Sigmoid colon (tissue), 7 donors: ENCODE measurements at places on chromosomes 5 and 9. TPM values are rescaled to one million over a fixed set of nuclear protein-coding genes. Genes with fewer than 3 reads are reported as not detected.

DNA sequence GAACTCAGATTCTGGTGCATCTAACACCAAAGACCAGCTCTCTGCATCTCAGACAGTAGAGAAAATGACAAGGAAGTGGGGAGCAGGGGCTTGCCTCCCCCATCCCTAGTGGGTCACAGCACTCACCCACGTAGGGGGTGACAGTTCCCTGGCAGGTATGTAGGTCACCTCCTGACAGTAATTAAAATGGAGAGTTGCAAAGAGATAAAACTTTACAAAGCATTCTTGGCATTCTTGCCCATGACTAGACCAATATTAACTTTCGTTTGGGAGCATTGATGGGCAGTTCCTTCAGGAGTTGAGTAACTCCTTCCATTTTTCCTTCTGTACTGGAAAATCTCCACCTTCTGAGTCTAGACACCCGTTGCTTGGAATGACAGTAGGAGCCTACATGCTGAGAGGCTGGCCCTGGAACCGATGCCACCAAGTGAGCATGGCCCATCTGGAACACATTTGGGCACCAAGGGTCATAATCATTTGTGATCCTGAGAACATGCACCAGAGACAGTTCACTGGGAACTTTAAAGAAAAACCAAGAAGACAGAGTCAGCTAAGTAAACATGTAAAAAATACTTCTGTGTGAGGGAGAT, 81.5 kb upstream of the MSX2 start:
- peak; percentile 4 for DNase-seq

GRCh38 chr9:79120941-79121340, 450.8 kb upstream of the TLE4 start:
- no peak for DNase-seq

DNA sequence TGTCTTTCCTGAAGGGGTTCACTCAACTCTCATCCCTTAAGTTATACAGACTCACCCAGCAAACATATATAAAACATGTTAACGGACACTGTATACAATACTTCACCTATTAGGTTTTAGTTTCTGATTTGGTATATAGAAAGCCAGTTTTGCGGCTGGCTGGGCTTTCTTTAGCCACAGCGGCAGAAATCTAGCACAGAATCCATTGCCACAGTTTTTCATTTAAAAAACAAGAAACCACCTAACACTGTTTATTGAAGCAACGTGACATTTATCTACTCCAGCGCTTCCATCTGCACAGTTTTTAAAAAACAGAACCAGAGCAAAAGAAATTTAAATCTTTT, 67.3 kb downstream of the SNX30 start:
- DNase-seq = no peak

GRCh38 chr5:7742241-7742656, 108.7 kb downstream of the CFAP90 start:
- no peak for DNase-seq

DDX31 gene
- 7.7 TPM for total RNA-seq

DNA sequence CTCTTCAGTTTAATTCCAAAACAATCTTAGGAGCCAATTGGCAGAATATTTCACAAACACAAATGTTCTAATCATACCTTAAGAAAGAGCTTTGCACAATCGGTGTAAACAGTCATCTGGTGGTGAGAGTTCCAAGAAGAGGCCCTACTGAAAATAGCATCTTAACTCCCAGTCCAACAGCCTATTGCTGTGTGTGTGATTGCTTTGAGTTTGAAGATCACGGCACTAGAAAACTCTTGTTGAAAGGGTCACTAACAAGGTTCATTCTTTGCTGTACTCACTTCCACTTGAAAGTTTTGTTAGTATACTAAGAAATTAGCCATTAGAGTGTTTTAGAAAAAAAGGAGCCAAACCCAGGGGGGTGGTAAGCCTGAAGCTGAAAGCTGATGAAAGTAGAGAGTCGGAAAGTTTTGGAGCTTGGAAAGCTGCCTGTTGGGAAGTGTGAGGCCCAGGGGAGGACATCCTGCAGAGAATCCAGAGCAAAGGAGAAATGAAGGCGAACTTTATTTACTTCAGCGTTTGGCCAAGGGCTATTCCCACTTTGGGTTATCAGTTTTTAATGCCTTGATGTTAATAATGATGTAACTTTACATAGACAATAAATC, 180.3 kb upstream of the GHR start:
- DNase-seq = peak; percentile 72

CDC25C gene
- 0.27 TPM for total RNA-seq

GRCh38 chr5:180070756-180071530, 616 bp downstream of the RNF130 start:
- DNase-seq = peak; percentile 71

GHR gene
- total RNA-seq = 22.8 TPM

PCDHA5 gene
- total RNA-seq = 0.14 TPM

DNA sequence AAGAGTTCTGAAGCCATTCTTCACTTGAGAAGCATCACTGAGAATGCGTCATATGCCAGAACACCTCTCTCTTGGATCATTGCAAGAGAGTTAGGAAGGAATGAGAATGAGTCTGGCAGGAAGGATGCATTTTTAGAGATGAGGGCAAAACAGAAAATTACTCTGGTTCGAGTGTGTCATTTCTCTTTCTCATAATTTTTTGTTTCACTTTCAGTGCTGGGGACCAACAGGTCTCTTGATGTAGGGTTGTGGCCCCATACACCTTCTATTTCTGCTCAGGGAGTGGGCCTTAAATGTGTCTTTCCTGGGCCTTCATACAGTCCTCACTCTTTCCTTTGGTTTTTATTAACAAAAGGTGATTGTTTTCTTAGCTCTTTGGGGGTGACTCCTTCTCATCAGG, 302.4 kb downstream of the NR3C1 start:
- no peak for DNase-seq

DNA sequence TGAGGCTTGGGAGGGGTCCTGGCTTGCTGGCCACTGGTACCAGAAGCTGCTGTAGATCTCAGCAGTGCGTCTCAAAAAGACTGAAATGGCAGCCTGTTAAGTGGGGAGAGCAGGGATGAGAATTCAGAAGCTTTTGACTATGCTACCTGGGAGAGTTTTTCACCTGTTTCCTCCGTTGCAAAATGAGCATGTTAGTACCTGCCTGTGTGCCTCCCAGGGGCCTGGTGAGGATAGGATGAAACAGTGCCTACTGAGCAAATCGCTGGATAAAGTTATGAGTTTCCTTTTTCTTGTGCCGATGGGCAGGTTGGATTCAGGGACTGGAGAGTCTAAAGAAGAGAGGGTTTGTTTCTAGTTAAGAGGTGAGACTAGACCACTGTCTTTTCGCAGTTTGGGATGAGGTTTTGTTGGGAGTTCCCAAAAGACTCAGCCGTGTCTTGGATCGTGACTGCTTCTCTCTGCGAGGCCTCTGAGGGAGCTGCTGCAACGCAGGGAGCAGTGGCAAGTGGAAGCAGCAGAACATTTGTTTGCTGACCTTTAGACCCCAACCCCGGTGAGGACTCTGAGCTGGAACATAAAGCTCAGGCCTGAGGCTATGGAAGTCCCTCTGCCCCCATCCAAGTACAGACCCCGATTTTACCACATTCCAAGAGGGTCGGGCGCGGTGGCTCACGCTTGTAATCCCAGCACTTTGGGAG, 1.4 kb downstream of the RALGPS1 start:
- DNase-seq = no peak

GRCh38 chr9:130172858-130173665, 858 bp downstream of the NCS1 start:
- peak; percentile 81 for DNase-seq

LCN15 gene
- not detected for total RNA-seq

DNA sequence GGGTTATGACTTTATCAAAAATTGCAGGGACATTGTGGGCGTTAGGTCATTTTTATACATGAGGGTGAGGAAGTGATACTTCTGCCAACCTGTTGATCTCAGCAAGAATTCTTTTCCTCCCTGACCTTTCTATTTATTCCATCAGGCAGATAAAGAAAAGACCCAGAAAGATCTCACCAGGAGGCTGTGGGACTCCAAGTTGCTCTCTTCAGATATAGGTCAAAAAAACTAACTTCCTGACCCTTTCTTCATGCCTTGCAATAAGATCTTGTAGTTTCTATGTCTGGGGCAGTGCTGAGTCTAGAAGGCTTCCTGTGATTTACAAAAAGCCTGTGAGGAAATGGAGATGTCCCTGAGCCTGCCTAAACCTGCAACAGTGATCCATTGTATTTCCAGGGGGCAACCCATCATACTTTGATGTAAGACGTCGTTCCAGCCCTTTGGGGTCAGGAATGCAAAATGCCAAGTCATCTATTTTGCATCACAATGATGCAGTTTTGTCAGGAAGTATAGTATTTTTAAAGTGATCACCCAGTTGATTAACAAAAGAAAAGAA, 22.0 kb upstream of the PIK3R1 start:
- DNase-seq = no peak

DNA sequence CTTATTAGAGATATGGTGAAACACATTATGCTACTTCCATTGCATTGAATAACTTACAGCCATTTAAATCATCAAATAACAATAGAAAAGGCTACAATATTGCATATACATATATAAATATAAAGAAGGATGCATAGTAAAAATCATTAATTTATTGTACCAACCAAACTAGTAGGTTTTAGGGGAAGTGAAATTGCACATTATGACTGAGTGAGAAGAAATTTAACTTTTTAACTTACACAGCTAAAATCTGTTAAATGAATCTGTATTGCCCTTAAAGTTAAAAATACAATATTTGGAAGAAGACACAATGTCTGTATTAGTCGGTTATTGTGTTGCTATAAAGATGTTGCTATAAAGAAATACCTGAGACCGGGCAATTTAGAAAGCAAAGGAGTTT, 2073.7 kb upstream of the ACO1 start:
- no peak for DNase-seq

DNA sequence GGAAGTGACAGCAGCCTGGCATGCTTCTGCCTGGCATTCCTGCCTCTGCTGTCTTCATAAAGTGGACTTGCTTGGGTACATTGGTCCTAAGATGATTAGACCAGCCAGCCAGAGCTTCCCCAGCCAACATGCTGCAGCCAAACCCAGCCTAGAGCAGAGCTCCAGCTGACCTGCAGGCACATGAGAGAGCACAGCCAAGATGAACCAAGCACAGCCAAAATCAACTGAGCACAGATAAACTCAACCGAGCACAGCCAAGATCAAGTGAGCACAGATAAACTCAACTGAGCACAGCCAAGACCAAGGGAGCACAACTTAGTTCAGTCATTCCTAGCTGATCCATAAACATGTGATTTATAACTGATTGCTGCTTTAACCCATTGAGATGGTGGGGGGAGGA, 266.5 kb downstream of the MSX2 start:
- no peak for DNase-seq

- DNase-seq = no peak
Measured at GRCh38 chr9:4177970-4178758, 121.7 kb downstream of the GLIS3 start.

GRCh38 chr5:36017622-36018021, 26.4 kb upstream of the UGT3A1 start:
- no peak for DNase-seq

GRCh38 chr5:103033696-103034095, 86.2 kb downstream of the GIN1 start:
- DNase-seq = no peak

- no peak for DNase-seq
Measured at GRCh38 chr9:14080959-14081542, 232.9 kb downstream of the NFIB start.

ZNF462 gene
- total RNA-seq = 33.8 TPM

DNA sequence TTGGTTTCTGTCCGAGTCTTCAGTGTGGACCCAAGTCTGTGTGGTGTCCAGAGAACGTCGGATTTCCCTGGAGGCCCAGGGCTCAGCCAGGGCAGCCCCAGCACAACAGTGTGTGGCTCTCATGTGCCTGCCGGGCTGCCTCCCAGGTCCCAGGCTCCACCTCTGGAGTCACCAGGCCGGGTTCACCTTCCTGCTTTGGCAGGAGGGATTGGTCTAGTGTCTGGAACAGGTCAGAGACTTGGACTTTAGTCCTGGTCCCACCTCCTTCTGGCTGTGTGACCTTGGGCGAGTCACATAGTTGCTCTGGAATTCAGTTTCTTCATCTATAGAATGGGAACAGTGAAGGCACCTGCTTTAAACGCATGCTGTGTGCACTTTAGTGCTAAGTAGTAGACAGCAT, 3.2 kb downstream of the DOLPP1 start:
- DNase-seq = no peak

GRCh38 chr5:6361101-6361500, 17.2 kb downstream of the MED10 start:
- DNase-seq = no peak

DNA sequence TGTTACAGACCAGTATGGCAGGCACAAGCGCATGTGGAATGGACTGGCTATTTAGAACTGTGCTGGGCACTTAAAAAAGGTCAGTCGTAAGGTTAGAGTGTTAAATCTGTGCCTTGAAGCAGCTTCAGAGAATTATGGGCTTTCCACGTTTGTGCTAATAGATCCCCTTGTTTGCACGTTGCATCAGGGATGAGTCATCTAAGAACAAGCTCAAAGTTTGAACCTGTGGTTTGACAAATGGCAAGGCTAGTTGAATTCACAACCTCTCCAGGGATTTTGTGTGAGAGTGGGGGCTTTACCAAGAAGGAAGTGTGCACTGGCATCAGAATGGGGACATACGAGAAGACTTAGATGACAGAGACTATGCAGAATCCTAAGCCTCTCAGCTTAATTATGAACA, 249.6 kb downstream of the IRX1 start:
- DNase-seq = no peak

SAXO1 gene
- total RNA-seq = under 0.01 TPM

- peak; percentile 87 for DNase-seq
Measured at GRCh38 chr9:93094658-93095204, 1.3 kb upstream of the CARD19 start.

DNA sequence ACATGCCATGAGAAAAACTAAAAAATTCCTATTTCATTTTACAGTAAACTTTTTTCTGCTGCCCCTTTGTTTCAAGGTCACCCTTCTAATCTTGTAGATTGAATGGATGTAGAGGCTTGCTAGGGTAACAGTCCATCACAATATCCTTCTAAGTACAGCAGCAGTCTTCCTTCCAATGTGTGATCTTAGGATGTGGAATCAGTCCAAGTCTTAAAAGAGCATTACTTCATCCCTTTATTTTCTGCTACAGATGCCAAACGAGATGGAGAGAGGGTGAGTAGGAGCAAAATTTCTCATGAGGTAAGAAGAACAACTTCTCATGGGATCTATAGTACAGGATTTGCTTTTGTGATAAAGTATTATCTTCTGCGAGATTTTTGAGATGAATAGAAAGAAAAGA, 704 bp upstream of the IL33 start:
- DNase-seq = no peak

CCL27 gene
- total RNA-seq = not detected

DNA sequence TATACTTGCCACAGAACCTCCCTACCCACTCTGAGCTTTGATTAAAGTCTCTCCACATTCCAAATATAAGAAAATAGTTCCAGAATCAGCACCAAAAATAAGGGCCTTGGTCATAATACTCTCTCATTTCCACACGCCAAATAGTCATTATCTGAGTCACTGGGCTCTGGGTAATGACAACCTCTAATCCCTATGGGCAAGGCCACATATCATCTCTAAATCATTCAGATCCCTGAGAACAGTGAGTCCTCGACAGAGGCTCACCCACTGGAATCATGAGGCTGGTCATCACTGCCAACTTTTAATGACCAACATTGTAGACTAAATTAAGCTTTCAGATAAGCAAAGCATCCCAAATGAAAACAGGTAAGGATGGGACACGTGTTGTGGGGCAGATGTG, 28.1 kb downstream of the FAM114A2 start:
- DNase-seq = no peak
